ENCODE measurements at places on chromosomes 12 and 14. TPM values are rescaled to one million over a fixed set of nuclear protein-coding genes. Genes with fewer than 3 reads are reported as not detected.
A peak's percentile ranks its signal among the peaks of the same experiment; 100 is the strongest.

DNA sequence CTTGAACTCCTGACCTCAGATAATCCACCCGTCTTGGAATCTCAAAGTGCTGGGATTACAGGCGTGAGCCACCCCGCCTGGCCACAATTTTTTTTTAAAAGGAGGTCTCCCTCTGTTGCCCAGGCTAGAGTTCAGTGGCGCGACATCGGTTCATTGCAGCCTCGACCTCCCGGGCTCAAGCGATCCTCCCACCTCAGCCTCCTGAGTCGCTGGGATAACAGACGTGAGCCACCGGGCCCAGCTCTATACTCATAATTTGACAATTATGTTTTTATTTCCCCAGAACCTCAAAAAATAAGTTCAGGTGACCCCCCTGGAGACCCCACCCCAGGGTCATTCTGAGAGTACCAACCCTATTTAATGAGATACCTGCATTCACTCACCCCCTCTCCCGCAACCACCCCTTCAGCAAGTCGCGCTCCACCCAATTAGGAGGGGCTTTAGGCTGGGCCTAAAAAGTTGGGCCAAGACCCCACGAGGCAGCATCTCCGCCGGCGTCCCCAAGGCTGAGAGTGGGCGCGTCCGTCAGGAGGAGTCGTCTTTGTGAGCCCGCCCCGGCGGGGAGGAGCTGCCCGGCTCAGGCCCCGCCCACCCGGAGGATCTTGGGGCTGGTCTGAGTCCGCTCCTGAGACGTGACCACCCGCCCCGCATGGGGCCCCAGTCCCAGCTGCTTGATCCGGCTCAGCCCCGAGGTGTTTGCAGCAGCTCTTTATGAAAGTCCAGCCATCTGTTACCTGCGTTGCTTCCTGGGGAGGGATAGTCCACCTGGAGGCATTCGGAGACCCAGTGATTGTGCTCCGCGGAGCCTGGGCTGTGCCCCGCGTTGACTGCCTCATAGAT is at the start of gene ANKRD33:
TSS of gene ANKRD33 (plus strand) at position 628 of the 840 bp plus-strand sequence. CDS start at position 712, 84 bp downstream.
- H3K4me1 ChIP-seq = peaks cover 12% of the 10 kb centered on the region
- DNase-seq = peak; percentile 35
- no peak within 1 kb of the TSS for H3K27ac ChIP-seq
- no peak within 1 kb of the TSS for H3K4me3 ChIP-seq

GRCh38 chr14:92960706-92961566 is 38.0 kb downstream of the CHGA start:
- H3K4me1 ChIP-seq = peaks cover 8% of the 10 kb centered on the region
- no peaks in the 10 kb centered on the region for H3K27me3 ChIP-seq
- H3K4me3 ChIP-seq = no peak overlapping the region
- no peaks in the 10 kb centered on the region for H3K36me3 ChIP-seq
- peak; percentile 74 for DNase-seq
- no peak overlapping the region for H3K27ac ChIP-seq

GRCh38 chr12:116533343-116534251 is 25.6 kb upstream of the MAP1LC3B2 start:
- no peaks in the 10 kb centered on the region for H3K36me3 ChIP-seq
- DNase-seq = peak; percentile 78
- H3K27me3 ChIP-seq = no peaks in the 10 kb centered on the region
- peaks cover 14% of the 10 kb centered on the region for H3K4me1 ChIP-seq

GRCh38 chr12:48198985-48199384 is 4.1 kb downstream of the OR10AD1 start:
- no peaks in the 10 kb centered on the region for H3K27me3 ChIP-seq
- no peak for DNase-seq
- peaks cover 34% of the 10 kb centered on the region for H3K4me1 ChIP-seq
- peak overlapping the region; percentile 85 for H3K4me3 ChIP-seq

The RTL1 gene
- total RNA-seq = not detected

- peaks cover 21% of the 10 kb centered on the region for H3K36me3 ChIP-seq
- H3K27me3 ChIP-seq = no peaks in the 10 kb centered on the region
- H3K4me3 ChIP-seq = no peak overlapping the region
- peak; percentile 4 for DNase-seq
These were observed 65.0 kb downstream of the NUMB start for GRCh38 chr14:73393375-73393774.

GRCh38 chr12:53973236-53974042 is 513 bp downstream of the HOXC11 start:
- H3K27me3 ChIP-seq = peaks cover 99% of the 10 kb centered on the region
- peak overlapping the region; percentile 11 for H3K4me3 ChIP-seq
- no peaks in the 10 kb centered on the region for H3K4me1 ChIP-seq
- no peaks in the 10 kb centered on the region for H3K36me3 ChIP-seq

DNA sequence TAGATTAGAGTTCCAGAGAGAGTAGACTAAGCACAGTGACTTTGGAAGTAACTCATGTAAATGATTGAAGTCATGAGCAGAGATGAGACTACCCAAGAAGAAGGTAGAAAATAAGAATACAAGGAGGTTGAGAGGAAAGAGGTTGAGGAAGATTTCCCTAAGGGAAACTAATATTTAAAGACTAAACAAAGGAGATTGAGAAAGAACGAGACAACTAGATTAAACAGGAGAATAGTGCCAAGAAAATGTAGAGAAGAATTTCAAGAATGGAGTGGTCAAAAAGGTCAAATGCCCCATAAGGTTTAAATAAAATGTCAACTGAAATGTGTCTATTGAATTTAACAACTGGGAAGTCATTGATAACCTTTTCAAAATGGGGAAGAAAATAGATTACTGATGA is 59.0 kb downstream of the RPS29 start:
- H3K27ac ChIP-seq = no peak overlapping the region
- no peak overlapping the region for H3K4me3 ChIP-seq
- no peak for DNase-seq
- H3K4me1 ChIP-seq = no peaks in the 10 kb centered on the region
- peaks cover 6% of the 10 kb centered on the region for H3K27me3 ChIP-seq
- no peaks in the 10 kb centered on the region for H3K36me3 ChIP-seq

- H3K4me1 ChIP-seq = peaks cover 8% of the 10 kb centered on the region
- H3K27ac ChIP-seq = no peak overlapping the region
- H3K27me3 ChIP-seq = no peaks in the 10 kb centered on the region
- no peak overlapping the region for H3K4me3 ChIP-seq
These were observed 94.8 kb downstream of the LRP6 start for GRCh38 chr12:12171991-12172511.

DNA sequence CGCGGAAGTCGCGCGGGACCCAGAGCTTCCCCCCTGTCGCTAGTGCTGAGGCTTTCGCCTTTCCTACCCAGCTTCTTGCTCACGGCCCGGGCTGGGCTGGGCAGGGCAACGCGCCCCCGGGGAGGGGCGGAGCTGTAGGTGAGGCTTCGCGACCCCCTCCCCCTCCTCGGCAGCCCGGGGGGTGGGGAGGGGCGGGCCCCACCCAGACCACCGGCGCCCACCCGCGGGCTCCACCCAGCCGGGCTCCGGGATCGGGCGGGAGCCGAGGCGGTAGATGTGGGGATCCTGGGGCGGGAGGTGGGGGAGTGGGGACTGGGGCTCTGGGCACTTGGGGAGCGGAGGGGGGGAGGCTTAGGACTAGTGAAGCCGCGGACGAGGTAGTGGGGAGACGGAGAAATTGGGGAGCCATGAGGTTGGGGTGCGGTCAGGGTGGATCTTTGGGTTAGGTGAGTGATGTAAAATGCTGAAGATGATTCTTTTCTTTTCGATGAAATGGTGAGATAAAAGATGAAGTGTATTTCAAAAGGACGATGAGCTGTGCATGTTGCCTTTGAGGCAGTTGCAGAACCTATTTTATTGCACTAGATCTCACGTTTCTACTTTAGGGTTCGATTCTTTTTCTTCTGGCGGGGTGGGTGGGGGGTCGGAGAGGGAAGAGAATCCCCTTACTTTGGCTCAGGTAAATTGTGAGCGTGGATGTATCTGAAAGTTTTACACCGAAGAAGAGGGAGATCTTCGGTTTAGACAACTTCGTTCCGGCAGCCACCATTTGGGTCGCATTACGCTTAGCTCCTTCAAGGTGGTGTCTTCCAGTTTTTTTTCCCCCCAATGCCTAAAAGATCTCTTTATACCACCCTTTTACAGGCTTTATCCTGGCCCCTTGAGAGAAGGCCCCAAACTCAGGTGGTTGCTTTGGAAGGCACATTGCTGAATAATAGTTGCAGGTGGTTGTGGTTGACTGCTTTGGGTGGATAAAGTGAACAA is 619 bp downstream of the ERC1 start:
- peaks cover 33% of the 10 kb centered on the region for H3K4me1 ChIP-seq
- H3K36me3 ChIP-seq = no peaks in the 10 kb centered on the region
- H3K4me3 ChIP-seq = peak overlapping the region; percentile 74
- H3K27ac ChIP-seq = peak overlapping the region; percentile 95
- H3K27me3 ChIP-seq = no peaks in the 10 kb centered on the region
- DNase-seq = peak; percentile 56

DNA sequence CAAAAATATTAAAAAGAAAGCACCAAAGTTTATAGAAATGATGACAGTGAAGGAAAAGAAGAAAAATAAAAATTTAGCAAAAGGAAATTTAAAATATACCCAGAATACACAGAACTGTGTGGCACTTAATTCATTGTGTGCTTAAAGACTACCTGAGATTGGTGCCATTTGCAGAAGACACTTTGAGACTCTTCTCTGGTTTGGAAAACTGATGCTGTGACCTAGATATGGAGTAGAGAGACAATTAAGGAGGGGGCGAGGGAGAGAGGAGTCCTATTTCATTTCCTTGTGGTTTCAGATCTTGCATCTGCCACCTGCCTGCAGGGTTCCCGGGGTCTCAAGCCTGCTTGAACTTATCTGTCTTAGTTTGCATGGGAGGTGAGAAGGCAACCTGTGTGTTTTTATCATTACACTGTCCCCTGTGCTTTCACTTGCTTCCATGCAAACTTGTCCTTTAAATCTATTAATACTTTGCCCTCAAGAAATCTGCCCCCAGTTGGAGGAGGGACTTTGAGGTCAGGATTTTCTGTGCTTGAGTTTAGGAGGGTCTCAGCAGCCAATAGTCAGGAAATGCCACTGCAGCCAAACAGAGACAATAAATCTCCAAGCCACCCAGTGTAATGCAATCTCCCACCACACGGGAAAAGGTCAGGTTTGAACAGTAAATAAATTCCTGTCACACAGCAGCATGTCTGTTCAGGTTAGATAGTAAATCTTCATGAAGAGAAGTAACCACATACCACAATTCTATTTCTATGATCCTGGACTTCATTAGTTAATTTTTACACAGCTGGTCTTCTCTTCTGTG is 119.4 kb downstream of the CAND1 start:
- H3K27ac ChIP-seq = no peak overlapping the region
- H3K4me1 ChIP-seq = no peaks in the 10 kb centered on the region
- no peak for DNase-seq
- no peak overlapping the region for H3K4me3 ChIP-seq
- H3K27me3 ChIP-seq = no peaks in the 10 kb centered on the region

GRCh38 chr12:91432755-91433154 is 250.1 kb upstream of the DCN start:
- no peaks in the 10 kb centered on the region for H3K4me1 ChIP-seq
- H3K4me3 ChIP-seq = no peak overlapping the region
- no peak overlapping the region for H3K27ac ChIP-seq
- DNase-seq = no peak
- 0 out of 2 replicates have a peak, but pooled peaks cover 3% of the 10 kb centered on the region for H3K27me3 ChIP-seq

GRCh38 chr12:90945070-90945649 is 9.8 kb downstream of the CCER1 start:
- no peaks in the 10 kb centered on the region for H3K27me3 ChIP-seq
- no peak overlapping the region for H3K4me3 ChIP-seq
- no peaks in the 10 kb centered on the region for H3K36me3 ChIP-seq
- no peaks in the 10 kb centered on the region for H3K4me1 ChIP-seq

- no peak overlapping the region for H3K4me3 ChIP-seq
- no peak for DNase-seq
- H3K4me1 ChIP-seq = peaks cover 15% of the 10 kb centered on the region
- no peak overlapping the region for H3K27ac ChIP-seq
These were observed 10.7 kb downstream of the SLC25A29 start for GRCh38 chr14:100295376-100296105.

- no peak overlapping the region for H3K27ac ChIP-seq
- H3K36me3 ChIP-seq = no peaks in the 10 kb centered on the region
- no peaks in the 10 kb centered on the region for H3K4me1 ChIP-seq
- no peak overlapping the region for H3K4me3 ChIP-seq
- no peak for DNase-seq
These were observed 31.3 kb downstream of the CYP46A1 start for GRCh38 chr14:99715266-99716000.

GRCh38 chr14:69972755-69973154 is 93.5 kb downstream of the SMOC1 start:
- H3K4me1 ChIP-seq = no peaks in the 10 kb centered on the region
- H3K4me3 ChIP-seq = no peak overlapping the region
- H3K36me3 ChIP-seq = no peaks in the 10 kb centered on the region
- H3K27me3 ChIP-seq = no peaks in the 10 kb centered on the region
- DNase-seq = no peak

The IFNG-AS1 gene
- total RNA-seq = not detected

GRCh38 chr14:75619548-75619947 is 41.1 kb downstream of the ERG28 start:
- H3K4me3 ChIP-seq = no peak overlapping the region
- H3K27ac ChIP-seq = no peak overlapping the region
- H3K4me1 ChIP-seq = no peaks in the 10 kb centered on the region
- DNase-seq = no peak

- DNase-seq = peak; percentile 61
- H3K36me3 ChIP-seq = 0 out of 2 replicates have a peak, but pooled peaks cover 4% of the 10 kb centered on the region
- H3K27me3 ChIP-seq = no peaks in the 10 kb centered on the region
- peaks cover 33% of the 10 kb centered on the region for H3K4me1 ChIP-seq
- H3K27ac ChIP-seq = peak overlapping the region; percentile 89
These were observed 54.3 kb downstream of the PEBP1 start for GRCh38 chr12:118190266-118190665.

DNA sequence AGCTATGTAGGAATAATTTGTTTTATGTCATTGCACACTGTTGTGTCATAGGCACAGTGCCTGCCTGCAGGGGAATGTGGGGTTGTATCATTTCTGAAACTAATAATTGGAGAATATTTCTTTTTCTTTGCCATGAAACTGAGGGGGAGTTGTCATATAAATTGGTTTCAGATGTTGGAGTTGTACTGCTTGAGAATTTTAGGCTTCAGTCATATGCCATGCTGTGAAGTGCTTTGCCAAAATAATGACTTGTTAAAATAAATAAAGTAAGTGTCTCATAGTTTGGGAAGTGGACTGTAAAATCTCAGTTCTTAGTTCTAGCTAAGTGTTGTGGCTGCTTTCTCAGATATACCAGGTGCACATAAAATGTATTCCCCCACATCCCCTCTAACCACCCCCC is 116.8 kb downstream of the DAAM1 start:
- peak overlapping the region; percentile 22 for H3K4me3 ChIP-seq
- H3K27ac ChIP-seq = peak overlapping the region; percentile 73
- H3K4me1 ChIP-seq = peaks cover 69% of the 10 kb centered on the region
- peak; percentile 84 for DNase-seq
- no peaks in the 10 kb centered on the region for H3K36me3 ChIP-seq
